ENCODE measurements at places on chromosomes 3 and 15. TPM values are rescaled to one million over a fixed set of nuclear protein-coding genes. Genes with fewer than 3 reads are reported as not detected.

The CD96 gene
- total RNA-seq = 2.9 TPM

DNA sequence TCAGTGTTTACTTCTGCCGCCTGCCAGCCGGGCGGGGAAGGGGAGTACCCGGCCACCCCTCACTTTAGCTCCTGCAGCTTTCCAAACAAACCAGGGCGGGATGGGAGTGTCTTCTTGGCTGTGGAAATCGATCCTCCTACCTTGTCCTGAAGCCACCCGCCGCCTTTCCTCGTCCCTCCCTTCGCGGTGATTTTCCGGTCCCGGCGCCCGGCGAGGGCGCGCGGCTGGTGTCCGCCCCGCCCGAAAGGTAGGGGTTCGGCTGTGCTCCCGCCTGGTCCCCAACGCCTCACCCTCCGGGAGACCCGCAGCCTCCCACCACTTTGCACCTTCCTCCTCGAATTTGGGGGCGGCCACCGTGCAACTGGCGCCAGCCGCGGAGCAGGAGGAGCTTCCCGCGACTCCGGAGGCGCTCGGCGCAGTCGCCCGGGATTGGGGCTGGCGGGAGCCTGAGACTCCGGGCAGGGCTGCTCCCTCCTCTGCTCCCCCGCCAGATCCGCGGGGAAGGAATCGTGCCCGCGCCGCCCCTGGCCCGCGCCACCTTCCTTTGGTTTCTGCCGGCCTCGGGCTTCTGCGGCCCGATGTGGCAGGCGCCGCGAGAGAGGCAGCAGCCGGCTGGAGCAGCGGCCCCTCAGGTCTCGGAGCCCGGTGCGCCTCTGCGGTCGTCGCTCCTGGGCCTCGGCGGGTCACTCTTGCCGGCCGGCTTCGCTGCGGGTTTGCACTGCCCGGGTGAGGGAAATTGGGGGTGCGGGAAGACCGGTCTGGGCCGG, 30.7 kb upstream of the ST3GAL6 start:
- peak; percentile 62 for DNase-seq

GRCh38 chr3:167032267-167032876, 347.7 kb downstream of the ZBBX start:
- DNase-seq = no peak

GRCh38 chr15:99554880-99555488, 10.8 kb upstream of the MEF2A start:
- no peak for DNase-seq

- peak; percentile 68 for DNase-seq
These were observed at the start of gene TBC1D2B for GRCh38 chr15:78077053-78077870. TSS of gene TBC1D2B (minus strand) at chr15:78077711. CDS start at chr15:78077652, 59 bp downstream.

The ADAMTS7 gene
- total RNA-seq = 35.8 TPM

The DUOXA1 gene
- 2.1 TPM for total RNA-seq

DNA sequence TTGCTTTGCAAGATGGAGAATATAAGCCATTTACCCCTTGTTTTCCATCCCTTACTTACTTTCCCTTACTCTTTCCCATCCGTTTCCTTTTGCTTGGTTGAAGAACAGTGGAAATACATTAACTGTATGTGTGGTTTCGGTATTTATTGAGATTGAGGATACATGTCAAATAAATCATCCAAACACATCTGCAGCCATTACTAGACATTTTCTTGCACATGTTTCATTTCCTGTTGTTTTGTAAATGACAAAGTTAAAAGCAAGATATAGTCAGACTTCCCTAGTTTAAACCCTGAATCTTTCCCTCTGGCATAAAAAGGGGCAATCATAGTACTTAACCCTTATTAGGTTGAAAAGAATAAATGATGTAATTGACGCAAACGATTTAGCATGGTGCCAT, 82.1 kb upstream of the BCHE start:
- DNase-seq = no peak

The LRRC2 gene
- total RNA-seq = 14.3 TPM

DNA sequence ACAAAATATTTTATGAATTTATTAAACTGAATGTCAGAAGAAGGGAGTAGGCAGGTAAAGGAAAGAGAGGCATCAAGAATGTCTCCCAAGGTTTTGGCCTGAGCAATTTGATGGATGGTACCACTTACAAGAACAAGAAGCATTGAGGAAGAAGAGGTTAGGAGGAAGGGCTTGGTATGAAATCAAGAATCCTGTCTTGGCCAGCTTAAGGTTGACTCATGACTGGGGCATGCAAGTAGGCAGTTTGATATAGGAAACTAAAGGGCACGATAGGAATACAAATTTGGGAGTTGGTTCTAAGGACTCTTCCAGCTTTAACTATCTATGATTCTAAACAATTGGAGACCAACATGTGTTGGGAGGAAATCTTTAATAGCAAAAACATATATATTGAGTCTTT, 79.1 kb downstream of the NTRK3 start:
- no peak for DNase-seq

DNA sequence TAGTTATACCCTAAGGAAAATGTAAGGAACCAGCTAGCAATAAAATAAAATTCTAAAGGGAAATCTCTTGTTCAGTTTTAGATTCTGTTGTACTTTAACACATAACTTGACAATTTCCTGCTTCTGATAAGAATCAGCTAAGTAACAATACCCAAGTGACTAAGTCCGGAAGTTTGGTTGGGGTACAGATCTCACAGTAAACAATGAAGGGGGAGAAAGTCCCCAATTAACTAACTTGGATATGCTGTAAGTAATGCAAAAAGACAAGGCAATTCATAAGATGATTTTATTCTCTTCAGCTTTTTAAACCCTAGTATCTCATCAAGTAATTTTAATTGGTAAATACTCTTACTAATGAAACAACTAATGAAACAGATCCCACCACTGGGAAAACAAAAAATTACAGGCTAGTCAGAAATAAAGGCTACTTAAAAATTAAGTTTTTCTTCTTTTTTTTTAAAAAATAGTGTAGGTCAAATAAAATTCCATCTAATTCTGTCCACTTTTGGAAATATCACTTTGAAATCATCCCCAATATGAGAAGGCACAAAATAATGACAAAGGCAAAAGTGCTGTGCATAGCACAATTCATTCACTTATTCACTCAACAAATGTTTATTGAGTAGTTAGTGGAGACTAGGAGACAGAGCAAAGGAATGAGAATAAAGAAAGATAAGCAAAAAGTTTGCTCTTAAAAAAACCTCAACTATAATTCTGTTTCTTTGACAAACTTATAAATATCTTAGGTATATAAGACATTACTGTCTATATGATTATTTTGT, 37.8 kb upstream of the IL20RB start:
- no peak for DNase-seq

GRCh38 chr15:95603802-95604201, 726.7 kb upstream of the NR2F2 start:
- DNase-seq = no peak

The CHRM5 gene
- not detected for total RNA-seq

Measured in left cardiac atrium (tissue), 4 donors.